CD4-positive, alpha-beta memory T cell (primary cell): ENCODE measurements at places on chromosomes 6 and 20. TPM values are rescaled to one million over a fixed set of nuclear protein-coding genes. Genes with fewer than 3 reads are reported as not detected.

The ADA gene
- total RNA-seq, result 28.4 TPM

DNA sequence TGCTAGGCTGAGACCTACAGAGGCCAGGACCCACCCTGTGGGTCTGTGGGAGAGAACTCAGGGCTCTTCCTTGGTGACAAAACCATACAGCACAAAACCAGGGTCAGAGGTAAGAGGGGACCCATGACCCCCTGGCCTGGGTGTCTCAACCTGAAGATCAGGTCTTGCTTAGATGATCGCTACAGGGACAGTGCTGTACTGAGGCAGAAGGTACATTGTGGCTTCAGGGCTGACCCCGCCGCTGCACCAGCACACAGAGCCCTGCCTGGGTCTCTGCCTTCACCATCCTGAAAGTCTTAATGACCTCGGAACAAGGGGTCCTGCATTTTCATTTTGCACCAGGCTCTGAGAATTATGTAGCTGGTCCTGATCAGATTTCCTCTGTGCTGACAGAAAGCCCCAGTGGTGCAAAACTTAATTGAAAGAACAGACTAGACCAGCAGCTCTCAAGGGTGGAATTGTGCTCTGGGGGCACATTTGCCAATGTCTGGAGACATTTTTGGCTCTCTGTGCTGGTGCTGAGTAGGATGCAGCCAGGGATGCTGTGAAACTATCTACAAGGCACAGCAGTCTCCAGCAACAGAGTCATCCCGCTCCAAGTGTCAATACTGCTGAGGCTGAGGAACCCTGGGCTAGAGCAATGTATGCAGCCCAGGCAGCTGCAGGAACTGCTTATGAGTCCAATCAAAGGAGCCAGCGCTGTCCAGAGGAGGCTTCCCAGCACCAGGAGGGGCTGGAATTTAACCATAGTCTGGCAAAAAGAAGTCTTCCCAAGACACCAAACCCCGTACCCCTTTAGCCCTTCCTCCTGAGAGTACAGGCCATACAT, 254.9 kb downstream of the ERMARD start:
- no peak for DNase-seq

DNA sequence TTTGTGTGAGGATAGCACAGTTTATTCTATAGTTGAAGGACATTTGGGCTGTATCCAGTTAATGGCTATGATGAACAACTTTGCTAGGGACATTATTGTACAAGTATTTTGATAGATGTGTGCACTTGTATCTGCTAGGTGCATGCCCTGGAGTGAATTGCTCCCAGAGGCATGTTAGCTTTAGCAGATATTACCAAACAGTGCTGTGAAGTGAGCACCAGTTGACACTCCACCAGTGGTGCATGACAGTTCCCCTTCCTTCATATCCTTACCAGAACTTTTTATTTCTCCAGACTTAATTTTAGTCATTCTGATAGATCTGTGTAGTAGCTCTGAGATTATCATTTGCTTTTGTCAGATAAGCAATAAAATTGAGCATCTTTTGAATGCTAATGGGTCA, 48.9 kb upstream of the ENPP5 start:
- DNase-seq, result no peak

GRCh38 chr20:57392512-57393271, 1.5 kb downstream of the RBM38 start:
- peak; percentile 91 for DNase-seq

The IPCEF1 gene
- 92.5 TPM for total RNA-seq

- DNase-seq, result no peak
Observed at GRCh38 chr6:50816947-50817645, 1.6 kb upstream of the TFAP2B start.

DNA sequence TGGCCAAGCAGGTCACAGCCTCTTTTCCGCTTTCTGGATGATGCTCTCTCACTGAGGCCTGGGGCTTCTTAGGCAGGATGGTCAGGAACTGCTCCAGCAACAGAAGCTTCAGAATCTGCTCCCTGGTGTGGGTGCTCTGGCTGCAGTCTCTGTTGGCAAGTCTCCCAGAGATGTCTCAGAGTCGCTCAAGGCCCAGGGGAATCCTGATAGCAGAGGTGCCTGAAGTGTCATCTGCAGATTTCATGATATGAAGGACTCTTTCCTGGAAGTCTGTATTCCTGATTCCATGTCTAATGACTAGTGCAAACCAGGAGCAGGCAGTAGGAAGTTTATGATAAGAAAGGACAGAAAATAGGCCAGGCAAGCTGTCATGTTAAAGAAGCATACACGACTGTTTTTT, 20.3 kb downstream of the ZSCAN31 start:
- no peak for DNase-seq

GRCh38 chr20:53599378-53599777, 5.7 kb upstream of the ZNF217 start:
- DNase-seq, result no peak

GRCh38 chr6:47736083-47736700, 37.8 kb downstream of the ADGRF4 start:
- DNase-seq, result no peak

The EYS gene
- not detected for total RNA-seq

The ATXN1 gene
- 97.4 TPM for total RNA-seq

The ZNF217 gene
- total RNA-seq, result 111 TPM

DNA sequence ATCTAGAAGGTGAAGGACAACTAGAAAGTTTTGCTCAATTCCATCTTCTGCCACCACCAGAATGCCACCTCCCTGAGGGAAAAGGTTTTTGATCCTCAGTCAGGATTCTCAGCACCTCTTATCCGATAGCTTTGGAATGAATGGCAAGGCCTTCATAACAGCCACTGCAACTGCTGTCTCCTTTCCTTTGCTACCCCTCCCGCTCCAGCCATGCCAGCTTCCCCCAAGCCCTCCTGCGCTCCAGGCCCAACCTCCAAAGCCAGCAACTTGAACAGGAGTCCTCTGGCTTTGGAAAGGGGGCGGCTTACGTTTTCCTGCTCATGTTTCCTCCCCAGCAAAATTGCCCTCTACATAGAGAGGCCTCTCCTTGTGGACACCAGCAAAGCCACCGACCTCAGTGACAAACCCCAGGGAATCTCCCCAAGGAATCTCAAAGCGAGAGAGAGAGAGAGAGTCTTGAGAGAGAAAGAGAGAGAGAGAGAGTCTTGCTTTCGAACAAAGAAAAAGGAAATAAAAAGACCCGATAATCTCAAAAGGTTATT, 420 bp upstream of the BTN2A1 start:
- DNase-seq, result no peak

The ADGB gene
- not detected for total RNA-seq

GRCh38 chr20:57761413-57761734, 51.6 kb upstream of the PMEPA1 start:
- no peak for DNase-seq

- DNase-seq, result no peak
Observed at GRCh38 chr6:111548368-111548767, 57.3 kb downstream of the TRAF3IP2 start.

DNA sequence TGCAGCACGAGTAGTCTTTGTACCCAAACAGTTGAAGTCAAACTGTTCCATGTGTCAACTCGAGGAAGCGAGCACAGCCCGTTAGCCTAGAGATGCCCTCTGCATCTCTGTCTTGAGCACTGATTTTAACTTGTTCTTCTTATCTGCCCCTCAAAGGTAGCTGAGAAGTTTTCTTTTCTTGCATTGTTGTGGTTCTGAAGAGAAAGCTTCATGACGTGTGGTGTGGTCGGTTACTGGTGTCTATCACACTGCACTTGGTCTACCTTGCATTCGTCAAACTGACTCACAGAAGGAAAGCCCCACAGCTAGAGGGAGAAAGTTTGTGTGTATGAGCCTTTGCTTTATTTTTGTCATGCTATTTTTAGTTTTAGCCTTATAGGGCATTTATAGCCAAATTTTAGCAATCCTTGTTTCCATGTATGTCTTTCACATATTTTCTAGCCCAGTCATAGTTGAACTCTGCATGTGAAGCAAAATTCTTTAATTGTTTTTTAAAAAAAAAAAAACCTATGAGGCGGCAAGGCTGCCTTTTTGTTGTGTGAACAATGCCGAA, 115.1 kb downstream of the JAG1 start:
- DNase-seq, result peak; percentile 36

DNA sequence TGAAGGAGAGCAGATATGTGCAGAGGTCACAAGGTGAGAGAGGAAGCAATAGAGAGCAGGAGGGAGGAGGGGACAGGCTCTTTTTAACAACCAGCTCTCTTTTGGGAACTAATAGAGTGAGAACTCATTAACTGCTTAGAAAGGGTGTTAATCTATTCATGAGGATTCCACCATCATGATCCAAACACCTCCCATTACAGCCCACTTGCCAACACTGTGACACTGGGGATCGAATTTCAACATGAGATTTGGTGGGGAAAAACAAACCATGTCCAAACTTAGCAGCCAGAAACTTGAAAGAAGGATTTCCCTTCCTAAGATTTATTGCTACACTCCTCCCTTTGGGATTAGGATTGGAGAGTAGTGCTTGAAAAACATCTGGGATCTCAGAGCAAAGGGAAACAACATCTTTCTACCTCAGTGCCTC, 135.5 kb upstream of the PLCB4 start:
- no peak for DNase-seq

The OTOR gene
- total RNA-seq, result not detected

- DNase-seq, result no peak
Observed at GRCh38 chr20:53714524-53714923, 120.9 kb upstream of the ZNF217 start.

DNA sequence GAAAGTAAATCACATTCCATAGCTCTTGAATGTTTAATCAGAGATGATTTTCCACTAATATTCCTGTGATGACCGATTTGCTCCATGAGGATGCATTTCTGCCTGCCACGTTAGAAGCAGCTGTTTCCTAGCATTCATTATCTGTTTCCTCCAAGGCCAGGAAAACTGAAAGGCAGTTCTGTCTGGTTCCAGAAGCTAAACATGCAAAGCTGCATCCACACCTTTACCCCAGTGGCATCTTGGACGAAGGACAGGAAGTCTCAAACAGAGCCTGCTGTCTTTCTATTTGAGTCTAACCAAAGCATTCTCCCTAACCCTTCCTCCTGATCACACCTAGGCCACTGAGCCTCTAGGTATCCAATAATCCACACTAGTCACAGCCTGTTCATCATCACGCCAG, 27.6 kb downstream of the CNKSR3 start:
- no peak for DNase-seq

The ERVFRD-1 gene
- total RNA-seq, result not detected

GRCh38 chr6:87914637-87915395, 132.8 kb upstream of the SPACA1 start:
- DNase-seq, result no peak
